NAMALWA (cell line): ENCODE measurements at places on chromosomes 7 and 10.

DNA sequence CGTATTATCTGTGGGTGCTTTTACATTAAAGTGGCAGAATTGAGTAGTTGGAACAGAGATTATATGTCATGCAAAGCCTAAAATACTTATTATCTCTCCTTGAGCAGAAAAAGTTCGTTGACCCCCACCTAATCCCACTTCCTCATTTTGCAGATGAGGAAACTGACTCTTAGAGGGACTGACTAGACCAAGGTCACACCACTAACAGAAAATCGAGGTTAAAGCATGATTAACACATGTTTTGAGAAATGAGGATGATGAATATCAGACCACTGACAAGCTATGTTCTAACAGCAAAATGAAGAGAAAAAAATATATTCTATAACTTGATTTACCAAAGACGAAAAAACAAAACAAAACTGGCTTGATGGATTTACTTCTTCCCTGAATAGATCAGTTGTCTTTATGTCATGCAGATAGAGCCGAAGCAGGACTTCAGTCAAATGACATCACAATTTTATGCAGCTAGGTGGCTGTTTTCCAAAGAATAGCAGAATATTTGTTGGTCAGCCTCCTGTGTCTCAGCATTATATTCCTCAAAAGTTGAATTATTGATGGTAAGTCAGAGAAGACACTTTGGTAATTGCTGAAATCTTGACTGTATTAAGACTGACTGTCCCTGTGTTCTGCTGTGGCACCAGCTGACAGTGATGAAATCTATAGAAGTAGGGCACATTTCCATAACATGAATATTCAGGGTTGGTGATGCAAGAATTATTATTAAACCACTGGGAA is 24.2 kb upstream of the SMIM30 start:
- DNase-seq, result peak; percentile 90

- DNase-seq, result no peak
Observed at GRCh38 chr10:73803680-73804286, 7.6 kb downstream of the NDST2 start.

DNA sequence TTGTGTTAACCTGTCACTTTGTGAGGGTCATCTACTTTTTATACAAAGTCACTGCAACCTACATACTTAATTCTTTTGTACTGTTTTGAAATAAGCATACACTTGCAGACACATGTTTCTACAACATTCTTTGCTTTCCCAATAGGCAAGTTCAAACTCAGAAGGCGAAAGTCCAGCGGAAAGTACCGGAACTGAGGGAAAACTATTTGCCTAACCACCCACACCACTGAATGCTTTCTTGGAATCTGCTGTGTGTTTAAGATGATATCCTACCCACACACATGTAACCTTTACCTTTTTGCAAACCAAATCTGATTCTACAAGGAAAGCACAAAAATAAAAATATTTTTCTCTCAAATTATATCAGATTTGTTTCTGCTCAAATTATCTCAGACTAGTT is 139.4 kb upstream of the AGR3 start:
- DNase-seq, result no peak

DNA sequence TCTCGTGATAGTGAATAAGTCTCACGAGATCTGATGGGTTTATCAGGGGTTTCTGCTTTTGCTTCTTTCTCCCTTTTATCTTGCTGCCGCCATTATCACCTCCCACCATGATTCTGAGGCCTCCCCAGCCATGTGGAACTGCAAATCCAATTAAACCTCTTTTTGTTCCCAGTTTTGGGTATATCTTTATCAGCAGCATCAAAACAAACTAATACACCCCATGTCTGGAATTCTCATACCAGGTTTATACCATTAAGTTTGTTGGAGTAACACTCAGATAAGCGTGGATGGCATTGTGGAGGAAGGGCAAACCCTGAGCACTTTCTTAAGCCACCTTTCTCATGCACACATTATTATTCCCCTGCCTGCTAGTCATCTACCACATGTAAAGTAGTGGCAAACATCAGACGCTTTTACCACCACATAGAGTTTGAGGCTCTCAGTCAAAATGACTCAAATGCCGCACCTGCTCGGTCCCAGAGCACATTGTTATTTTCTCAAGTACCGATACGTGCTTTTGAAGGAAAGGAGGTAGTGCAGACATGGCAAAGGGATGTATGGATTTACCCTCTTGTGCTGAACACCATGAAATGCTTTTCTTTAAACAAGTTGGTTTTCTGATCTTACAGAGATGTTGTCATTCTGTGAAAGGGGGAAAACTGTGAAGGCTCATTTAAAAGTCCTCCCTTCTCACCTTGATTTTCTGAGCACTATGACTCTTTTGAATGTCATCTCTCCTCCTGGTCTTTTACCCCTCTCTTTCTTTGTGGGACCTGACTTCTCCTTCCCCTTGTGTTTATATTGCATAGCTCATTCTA is 429.7 kb downstream of the EXOC4 start:
- no peak for DNase-seq

DNA sequence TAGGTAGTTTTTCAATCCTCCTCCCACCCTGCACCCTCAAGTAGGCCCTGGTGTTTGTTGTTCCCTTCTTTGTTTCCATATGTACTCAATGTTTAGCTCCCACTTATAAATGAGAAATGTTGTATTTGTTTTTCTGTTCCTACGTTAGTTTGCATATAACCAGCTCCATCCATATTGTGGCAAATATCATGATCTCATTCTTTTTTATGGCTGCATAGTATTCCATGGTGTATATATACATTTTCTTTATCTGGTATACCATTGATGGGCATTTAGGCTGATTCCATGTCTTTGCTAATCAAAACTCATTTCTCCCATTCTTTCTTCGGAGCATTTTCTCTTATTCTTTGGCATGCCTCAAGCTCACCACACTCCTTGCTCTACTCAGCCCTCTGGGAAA is 789.6 kb upstream of the KCND2 start:
- no peak for DNase-seq

- DNase-seq, result no peak
Observed at GRCh38 chr10:77763453-77764430, 126.1 kb upstream of the KCNMA1 start.
